ENCODE measurements at places on chromosomes 16 and 17.

DNA sequence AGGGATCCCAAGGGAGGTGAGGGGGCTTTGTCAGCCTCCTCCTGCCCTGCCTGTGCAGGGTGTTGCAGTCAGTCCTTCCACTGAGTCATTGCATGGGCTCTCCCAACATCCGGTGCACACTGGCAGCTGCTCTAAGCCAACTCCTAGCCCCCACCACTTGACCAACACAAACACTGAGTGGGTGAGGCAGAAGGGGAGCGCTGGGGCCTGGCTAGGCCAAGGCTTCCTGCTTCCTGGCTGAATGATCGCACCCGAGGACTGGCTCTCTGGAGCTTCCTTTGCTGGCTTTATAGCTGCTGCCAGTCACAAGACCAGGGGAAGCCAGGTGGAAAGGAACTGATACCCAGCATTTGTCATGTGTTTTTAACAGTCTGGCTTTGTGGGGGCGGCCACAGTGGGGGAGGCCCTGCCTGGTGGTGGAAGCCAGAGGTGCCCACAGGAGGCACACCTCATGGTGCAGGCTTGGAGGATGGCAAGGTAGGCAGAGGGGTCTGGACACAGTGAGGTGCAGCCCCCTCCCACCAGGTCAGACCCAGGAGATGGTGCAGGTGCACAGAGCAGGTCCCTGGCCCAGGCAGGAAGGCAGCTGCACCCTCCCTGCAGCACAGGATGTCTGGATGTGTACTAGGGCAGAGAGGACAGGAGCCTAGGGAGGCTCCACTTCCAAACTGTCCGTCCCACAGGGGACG lies 6.8 kb downstream of the MPG start:
- DNase-seq: peak; percentile 39

GRCh38 chr16:11857161-11857560 lies 5.8 kb upstream of the RSL1D1 start:
- DNase-seq: no peak

GRCh38 chr16:89986600-89986999 lies 32.7 kb downstream of the DBNDD1 start:
- DNase-seq: no peak

DNA sequence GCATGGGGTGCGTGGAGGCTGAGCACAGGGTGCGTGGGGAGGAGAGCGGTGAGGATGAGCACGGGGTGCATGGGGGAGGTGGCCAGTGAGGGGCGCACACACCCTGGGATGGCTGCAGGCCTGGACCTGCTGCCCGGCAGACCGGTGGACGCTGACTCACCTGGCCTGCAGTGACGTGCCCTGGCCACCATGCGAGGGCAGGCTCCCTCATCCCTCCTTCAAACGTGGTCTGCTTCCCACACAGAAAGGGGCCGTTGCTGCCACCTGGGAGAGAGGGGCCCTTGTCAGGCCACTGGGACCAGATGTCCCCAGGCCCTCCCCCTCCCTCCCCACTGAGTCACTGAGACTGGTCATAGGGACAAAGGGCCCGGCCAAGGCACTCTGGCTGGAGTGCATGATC lies 20.1 kb upstream of the APRT start:
- DNase-seq: no peak

GRCh38 chr17:58665946-58666857 lies 25.6 kb downstream of the TEX14 start:
- no peak for DNase-seq

DNA sequence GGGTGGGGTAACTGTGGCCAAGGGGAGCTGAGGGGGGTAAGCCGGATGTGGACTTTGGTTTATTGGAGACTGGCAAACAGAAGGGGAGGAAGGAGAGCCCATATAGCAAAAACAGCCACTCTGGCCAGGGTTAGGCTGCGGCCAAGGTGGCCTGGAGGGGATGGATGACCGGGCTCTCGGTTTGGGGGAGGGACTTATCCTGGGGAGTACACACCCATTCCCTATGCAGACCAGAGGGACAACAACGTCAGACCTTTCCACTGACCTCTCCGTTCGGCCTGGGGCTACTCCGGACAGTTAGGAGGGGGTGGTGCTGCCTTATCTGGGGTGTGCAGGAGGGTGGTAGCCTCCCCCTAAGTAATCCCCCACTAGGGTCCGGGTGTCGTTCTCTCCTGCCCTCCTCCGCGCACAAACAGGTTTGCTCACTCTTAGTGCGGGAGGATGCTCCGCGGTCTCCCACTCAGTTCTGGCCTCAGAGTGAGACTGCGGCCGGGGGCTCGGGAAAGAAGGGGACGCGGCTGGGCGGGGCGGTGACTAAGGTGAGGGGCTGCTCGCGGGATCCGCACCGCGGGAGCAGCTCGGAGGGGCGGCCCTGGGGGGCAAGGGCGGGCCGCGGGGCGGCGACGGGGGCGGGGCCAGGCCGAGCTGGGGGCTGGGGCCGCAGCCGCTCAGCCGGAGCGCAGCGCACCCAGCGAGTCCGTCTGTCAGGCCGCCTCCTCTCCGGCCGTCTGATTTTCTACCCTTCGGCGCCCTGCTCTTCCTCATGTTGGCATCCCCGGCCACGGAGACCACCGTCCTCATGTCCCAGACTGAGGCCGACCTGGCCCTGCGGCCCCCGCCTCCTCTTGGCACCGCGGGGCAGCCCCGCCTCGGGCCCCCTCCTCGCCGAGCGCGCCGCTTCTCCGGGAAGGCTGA lies at the start of gene WNK4:
Gene WNK4, plus strand, starts transcription at position 675 of the 915 bp plus-strand sequence. Its CDS starts 89 bp downstream, at position 764.
- peak; percentile 32 for DNase-seq

GRCh38 chr17:27666831-27667560 lies 36.0 kb downstream of the LGALS9 start:
- no peak for DNase-seq

- no peak for DNase-seq
These were observed 4.0 kb upstream of the LMF1 start for GRCh38 chr16:974611-975261.

DNA sequence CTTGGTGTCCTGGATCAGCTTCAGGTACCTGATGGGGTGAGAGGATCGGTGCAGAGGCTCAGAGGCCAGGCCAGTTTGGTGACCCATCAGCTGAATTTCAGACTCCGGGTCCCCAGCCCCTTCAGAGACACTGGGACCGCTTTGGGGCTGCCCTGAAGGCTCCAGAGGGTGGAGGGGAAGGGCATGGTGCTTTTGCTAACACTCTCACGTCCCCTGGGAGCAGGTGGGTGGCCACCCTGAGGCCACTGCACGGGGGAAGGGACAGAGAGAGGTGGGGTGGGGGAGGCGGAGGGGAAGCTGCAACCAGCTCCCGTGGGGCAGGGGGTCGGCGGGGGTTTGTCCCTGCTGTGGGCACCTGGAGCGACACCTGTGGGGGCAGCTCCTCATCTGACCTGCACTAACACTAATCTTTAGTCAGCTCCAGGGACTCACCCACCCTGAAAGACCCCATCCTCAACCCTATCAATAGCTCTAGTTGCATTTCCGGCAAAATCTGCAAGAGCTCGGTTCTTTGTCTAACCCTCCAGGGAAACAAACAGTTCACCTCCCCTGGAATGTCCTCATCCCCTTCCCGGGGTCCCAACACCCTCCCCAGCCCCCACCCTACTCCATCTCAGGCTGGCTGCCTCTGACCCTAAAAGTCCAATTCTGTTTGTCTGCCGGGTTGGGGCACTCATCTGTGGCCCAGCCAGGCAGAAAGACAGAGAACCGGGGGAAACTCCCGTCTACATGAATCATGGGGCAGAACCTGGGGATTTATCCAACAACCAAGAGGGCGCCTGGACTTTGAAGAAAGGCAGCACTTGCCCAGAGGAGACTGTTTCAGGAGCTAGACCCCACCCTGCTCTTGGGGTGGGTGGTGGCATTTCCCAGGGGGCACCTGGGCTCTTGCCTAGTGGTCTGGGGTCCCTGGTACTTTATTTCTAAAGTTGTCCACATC lies 91.9 kb upstream of the CBX4 start:
- DNase-seq: no peak

GRCh38 chr17:38797158-38797490 lies 2.2 kb downstream of the PIP4K2B start:
- DNase-seq: no peak

- no peak for DNase-seq
These were observed 256.6 kb downstream of the CPPED1 start for GRCh38 chr16:12546918-12547607.

GRCh38 chr16:57883953-57884654 lies 81.8 kb upstream of the KIFC3 start:
- no peak for DNase-seq

- no peak for DNase-seq
These were observed 337.8 kb upstream of the CDH5 start for GRCh38 chr16:66028510-66029216.

- no peak for DNase-seq
These were observed 114.0 kb upstream of the METRNL start for GRCh38 chr17:82965371-82965770.

- peak; percentile 26 for DNase-seq
These were observed 75.9 kb downstream of the LMF1 start for GRCh38 chr16:894841-895240.

- DNase-seq: no peak
These were observed 7.7 kb downstream of the MINK1 start for GRCh38 chr17:4840893-4841242.

DNA sequence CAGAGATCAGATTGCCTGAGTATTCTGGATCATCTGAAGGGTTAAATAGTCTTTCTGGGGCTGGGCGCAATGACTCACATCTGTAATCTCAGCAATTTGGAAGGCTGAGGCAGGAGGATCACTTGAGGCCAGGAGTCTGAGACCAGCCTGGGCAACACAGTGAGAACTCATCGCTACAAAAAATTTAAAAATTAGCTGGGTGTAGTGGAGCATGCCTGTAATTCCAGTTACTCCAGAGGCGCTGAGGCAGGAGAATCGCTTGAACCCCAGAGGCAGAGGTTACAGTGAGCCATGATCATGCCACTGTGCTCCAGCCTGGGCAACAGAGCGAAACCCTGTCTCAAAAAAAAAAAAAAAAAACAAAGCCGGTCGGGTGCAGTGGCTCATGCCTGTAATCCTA lies 15.7 kb downstream of the MVP start:
- no peak for DNase-seq

DNA sequence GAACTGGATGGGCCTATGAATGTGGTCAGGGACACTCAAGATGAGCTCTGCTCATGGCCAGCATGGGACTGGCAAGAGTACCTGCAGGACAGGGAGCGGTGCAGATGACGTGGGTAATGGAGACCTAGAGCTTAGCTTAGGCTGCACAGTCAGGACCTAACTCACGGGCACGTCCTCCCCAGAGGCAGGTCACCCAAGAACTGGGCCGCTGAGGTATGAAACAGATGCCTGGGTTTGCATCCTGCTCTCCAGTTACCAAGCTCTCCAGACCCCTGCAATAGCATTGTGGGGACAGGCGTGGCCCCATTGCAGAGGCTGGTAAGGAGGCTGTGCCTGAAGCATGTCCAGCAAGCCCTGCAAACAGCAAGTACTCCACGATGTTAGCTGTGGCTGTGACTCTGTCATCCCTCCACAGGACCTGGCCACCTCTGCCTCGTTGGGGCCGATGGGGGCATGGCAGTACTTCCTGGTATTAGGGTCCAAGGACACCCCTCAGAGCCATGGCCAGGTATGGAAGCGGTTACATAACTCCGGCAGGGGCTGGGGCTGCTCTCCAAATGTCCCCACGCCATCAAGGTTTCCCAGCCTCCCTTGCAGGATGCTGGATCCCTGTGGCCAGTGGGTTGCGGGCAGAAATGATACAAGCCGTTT lies 37.5 kb upstream of the RBFOX3 start:
- DNase-seq: no peak

GRCh38 chr17:71850812-71851211 lies 270.0 kb upstream of the SOX9 start:
- DNase-seq: no peak

GRCh38 chr17:41251261-41251660 lies 1.8 kb downstream of the KRTAP9-4 start:
- DNase-seq: no peak

- no peak for DNase-seq
These were observed 1.6 kb downstream of the CMIP start for GRCh38 chr16:81445966-81446906.

- DNase-seq: no peak
These were observed 878.0 kb downstream of the KCNJ18 start for GRCh38 chr17:22570144-22570845.

DNA sequence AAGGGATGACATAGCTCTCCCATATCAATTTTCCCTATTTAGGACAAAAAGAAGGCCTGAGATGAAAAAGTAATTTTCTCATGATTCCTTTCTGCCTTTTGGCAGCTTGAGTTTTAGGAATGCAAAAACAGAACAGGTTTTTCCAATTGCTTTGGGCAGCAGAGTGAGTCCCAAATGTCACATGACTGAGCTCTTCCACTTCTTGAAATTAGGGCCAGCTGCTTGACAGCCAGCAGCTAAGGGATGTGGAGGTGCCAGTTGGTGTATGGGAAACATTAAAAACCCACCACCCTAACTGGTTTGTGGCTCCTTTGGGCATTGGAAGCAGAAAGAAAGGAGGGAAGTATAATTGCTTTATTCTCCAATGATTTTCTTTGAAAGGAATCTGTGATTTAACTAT lies 133.8 kb upstream of the FAM20A start:
- no peak for DNase-seq

GRCh38 chr16:5071341-5071680 lies 332 bp upstream of the ALG1 start:
- no peak for DNase-seq

GRCh38 chr16:82832821-82833220 lies 206.1 kb downstream of the CDH13 start:
- DNase-seq: no peak

DNA sequence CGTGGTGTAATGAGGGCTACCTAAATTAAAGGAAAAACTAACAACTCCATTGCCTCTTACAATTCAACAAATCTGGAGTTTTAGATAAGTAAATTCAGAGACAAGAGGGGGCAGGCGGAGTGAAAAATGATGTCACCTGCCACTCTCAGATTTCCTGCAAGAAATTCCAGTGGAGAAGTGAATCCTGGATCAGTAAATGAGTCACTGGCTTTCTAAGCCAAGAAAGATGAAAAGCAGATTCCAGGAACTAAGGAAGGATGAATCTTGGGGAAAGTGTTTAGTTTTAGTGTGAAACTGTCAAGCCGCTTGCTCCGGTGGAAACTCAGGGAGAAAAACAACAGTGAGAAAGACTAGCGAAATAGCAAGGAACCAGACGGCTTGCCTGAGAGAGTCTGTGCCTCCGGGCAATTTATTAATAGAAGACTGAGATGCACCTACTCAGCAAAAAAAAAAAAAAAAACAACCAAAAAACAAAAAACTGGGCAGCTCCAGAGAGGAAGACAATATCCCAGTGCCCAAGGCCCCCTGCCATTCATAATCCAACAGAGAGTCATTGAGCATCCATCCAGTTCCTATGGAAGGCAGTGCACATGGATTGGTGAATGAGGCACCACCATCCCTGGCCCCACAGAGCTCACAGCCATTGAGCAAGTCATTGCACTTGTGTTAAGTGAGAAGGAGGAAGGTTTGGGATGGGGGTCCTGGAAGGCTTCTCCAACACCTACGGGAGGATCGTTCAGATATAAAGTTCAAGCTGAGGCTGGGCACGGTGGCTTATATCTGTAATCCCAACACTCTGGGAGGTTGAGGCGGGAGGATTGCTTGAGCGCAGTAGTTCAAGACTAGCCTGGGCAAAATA lies 12.1 kb upstream of the RIPOR1 start:
- DNase-seq: no peak

- DNase-seq: no peak
These were observed 298.0 kb downstream of the MAP2K4 start for GRCh38 chr17:12318571-12319266.
